ENCODE measurements at places on chromosomes 16 and 17.

DNA sequence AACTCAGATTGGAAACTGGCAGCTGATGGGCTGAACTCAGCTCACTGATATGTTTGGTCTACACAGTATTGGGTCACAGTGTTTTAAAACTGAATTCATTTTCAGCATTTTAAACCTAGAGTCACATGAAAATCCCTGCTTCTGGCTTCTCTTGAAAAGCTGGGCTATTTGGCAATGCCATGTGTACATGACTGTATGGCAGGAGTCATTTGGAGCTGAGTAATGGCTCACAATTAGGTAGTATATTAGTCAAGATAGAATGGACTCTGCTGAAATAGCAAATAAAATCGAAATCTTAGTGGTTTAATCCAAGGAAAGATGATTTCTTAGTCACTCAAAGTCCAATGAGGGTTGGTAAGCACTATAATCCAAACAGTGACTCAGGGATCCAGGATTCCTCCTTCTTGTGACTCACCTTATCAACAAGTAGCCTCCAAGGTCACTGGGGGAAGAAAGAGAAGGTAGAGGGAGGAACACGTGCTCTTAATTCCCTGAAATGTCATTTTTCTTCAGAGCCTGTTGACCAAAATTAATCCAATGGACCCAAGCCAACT, 13.9 kb upstream of the PMP22 start:
- DNase-seq: no peak

DNA sequence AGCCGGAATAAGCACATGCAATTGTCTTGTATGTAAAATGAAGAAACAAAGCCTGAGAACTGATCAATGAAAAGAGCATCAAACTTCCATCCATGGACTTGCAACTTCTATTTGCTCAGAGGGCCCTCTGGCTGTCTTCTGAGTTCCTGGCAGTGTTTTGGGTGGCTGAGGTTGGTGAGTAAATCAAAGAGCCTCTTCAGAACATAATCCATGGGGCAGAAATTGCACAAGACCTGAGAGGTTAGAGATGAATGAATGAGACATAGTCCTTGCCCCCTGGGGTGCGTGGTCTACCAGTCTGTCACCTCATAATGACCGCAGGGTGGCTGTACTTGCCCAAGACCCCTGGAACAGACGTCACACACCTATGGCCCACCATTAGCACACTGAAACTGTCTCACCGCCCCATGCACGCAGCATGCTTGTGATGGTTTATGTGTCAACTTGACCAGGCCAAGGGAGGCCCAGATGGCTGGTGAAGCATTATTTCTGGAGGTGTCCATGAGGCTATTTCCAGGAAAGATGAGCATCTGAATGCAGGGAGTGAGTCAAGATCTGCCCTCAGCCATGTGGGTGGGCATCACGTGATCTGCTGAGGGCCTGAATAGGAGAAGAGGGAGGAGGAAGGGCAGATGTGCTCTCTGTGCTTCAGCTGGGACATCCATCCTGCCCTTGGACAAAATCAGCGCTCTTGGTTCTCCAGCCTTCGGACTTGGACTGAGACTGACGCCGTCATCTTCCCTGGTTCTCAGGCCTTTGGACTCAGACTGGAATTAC, 8.3 kb downstream of the PIK3R6 start:
- no peak for DNase-seq

- DNase-seq: no peak
These were observed 164.5 kb upstream of the CCL2 start for GRCh38 chr17:34090593-34090992.

- no peak for DNase-seq
These were observed 35.4 kb downstream of the GINS2 start for GRCh38 chr16:85653290-85653891.

GRCh38 chr16:16928532-16929109, 542.1 kb downstream of the XYLT1 start:
- no peak for DNase-seq

DNA sequence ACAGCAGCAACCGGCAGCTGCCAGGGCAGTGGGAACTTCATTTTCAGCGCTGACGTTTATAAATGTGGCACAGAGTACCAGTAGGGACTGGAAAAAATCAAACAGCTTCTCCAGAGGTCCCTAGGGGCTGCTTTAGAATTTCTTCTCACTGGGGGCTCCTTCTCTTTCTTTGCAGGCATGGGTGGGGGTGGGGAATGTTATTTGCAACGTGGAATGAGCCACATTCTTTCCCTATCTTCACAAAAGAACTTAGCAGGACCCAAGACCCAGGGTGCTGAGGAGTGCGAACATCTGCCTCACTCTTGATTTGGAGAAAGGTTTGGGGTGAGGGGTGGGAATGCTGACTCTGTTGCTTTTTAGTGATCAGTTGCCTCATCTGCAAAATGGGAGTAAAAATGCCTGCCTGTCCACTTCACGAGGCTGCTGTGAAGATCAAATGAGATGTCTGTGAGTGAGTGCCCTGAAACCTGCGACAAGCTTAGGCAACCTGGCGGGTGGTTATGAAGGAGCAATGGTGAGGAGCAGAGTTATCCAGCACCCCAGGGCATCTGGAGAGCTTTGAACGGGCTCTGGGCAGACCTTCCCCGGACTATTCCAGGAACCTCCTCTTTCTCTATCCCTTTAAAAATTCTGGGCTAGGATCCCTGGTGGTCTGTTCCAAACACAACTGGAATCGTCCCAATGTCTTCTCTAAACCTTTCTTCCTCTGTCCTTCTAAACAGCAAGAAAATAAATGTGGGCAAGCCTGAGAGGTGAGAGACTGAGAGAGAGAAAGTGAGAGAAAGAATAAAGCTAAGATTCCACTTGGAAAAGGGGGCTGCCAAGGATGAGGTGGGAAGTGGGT, 10.7 kb upstream of the PIPOX start:
- no peak for DNase-seq

DNA sequence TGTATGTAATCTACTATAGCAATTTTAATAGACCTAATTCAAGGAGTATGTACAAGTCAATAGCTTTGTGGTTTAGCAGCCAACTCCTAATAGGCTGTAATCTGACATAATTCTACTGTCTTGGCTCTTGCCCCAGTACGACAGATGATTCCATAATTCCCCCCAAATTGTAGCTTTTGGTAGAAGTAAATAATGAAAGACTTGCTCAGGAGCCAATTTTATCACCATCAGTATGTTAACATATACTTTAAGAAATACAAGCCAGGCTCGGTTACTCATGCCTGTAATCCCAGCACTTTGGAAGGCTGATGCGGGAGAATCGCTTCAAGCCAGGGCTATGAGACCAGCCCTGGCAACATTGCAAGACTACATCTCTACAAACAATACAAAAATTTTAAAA, 53.9 kb downstream of the AP2B1 start:
- no peak for DNase-seq

DNA sequence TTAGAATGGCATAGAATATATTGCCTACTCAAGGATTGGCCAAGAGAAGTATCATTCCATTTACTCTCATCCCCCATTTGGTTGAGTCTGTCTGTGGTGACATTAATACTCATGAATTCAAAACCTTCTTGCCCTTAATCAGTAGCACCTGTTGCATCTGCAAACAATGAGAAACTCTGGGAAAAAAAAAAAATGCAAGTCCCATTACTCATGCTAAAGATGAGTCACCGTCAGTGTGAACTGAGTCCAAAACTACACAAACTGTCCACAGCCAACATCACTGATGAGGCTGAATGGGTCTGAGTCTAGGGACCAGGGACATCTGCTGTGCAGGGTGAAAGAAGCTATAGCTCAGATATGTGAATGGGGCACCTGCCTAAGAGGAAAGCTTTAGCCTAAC, 96.9 kb upstream of the ADAMTS18 start:
- DNase-seq: no peak

GRCh38 chr16:56781528-56781961, 51.6 kb downstream of the NUP93 start:
- DNase-seq: no peak

- DNase-seq: peak; percentile 76
These were observed 33.0 kb upstream of the SEC14L1 start for GRCh38 chr17:77107506-77108433.

DNA sequence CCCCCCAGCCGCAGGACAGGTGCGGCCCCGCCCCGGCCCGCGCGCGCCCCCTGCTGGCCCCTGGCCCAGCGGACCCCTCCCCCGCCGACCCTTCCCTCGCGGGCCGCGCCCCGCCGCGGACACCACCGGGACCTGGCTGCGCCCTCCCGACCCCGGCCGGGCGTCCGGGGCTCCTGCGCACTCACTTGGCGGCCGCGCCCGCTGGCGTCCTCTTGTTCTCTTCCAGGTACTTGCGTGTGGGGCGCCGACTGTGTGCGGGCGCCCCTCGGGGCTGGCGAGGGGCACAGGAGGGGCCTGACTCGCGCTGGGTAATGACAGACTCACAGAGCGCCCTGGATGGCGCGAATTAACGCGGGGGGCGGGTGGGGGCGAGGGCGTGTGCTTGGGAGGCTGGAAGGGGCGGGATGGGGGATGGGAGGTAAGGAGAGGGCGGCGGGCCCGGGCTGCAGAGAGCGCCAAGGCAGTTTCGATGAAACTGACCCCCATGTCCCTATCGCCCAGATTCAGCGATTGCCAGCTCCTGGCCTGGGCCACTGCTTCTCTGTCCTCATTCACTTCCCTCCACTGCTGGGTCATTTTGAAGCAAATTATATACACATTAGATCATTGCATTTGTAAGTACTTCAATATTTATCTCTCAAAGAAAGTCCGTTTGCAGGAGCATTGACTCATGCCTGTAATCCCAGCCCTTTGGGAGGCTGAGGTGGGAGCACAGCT, 445 bp upstream of the DBNDD1 start:
- DNase-seq: peak; percentile 87

DNA sequence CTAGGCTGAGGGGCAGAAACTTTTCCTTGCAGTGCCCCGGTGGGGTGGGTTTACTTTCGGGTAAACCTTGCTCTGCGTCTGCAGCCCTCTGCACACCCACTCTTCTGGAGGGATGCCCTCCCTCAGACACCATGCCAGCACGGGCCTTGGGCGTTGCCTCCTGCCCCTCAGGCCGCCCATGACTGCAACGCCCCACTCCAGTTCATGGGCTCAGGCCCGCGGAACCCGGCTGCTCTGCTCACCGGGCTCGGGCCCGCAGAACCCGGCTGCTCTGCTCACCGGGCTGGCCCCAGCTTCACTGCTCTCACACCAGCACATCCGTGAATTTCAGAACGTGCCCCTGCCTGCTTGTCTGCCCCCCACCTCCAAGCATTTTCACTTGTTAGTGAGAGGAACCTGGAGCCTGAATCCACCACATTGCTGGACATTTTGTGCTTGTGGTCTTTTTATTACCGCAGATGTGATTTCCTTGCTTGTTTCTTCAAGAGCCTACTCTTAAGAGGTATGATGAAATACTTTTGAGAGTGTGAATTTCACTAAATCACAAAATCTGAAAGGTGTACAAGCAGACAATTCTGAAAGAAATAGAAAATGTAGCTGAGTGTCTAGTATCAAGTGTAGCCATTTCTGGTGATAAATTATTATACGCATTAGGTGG, 130.9 kb downstream of the RPTOR start:
- DNase-seq: no peak

GRCh38 chr17:72510351-72511016, 389.7 kb downstream of the SOX9 start:
- no peak for DNase-seq

DNA sequence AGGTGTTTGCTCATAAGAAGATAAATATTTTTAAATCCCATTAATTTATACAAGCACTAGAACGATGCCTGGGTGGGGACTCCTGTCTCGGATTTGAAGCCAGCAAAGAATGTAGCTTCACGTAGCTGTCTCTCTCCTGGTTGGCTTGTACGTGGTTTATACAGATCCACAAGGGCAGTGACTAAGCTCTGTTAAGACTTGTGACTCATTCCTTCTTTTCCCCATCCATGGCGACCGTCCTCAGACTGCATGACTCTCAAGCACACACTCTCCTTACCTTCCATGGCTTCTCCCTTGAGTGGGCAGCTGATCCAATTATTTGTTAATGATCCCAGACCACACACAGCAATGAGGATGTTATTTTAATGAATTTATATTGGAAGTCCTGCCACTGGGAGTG, 679.7 kb upstream of the SOX9 start:
- DNase-seq: no peak

GRCh38 chr16:3756113-3756512, 38.8 kb upstream of the TRAP1 start:
- DNase-seq: no peak

Data from GM13976 (cell line).